CD4-positive, alpha-beta T cell treated with Interleukin-6 for 4 hours (primary cell): ENCODE measurements at places on chromosomes 3 and 15.

- no peak for DNase-seq
Measured at GRCh38 chr15:92001307-92001706, 147.8 kb downstream of the SLCO3A1 start.

GRCh38 chr3:112627419-112627818 is 13.5 kb downstream of the CCDC80 start:
- no peak for DNase-seq

DNA sequence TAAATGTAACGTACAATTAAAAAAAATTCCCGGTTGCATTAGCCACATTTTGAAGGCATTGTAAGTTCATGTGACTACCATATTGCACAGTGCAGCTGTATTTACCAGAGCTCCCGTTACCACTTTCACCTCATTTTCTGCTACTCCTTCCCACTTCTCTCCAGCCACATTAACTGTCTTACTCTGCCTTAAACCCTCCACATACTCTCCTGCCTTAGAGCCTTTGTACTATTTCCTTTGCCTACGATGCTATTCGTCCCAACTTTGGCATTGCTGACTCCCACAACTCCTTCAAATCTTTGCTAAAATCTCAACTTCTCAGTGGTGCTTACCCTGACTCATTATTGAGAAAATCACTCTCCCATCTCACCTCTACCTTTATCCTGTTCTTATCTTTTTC is 115.2 kb downstream of the CADM2 start:
- no peak for DNase-seq

GRCh38 chr3:50658831-50659230 is 15.9 kb upstream of the DOCK3 start:
- no peak for DNase-seq

GRCh38 chr3:59764171-59764570 is 714.3 kb upstream of the CFAP20DC start:
- no peak for DNase-seq

DNA sequence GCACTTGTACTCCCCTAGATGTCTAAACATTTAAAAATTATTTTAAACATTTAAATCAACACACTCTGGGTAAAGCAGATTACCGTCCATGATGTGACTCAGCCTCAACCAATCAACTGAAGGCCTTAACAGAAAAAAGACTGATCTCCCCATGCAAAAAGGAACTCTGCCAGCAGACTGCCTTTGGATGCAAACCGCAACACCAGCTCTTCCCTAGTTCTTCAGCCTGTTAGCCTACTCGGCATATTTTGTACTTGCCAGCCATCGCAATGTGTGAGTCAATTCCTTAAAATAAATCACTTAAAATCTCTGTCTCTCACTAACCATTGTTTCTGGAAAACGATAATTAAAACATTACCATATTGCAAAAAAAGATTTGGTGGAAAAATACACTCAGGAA is 375.9 kb downstream of the RSL24D1 start:
- DNase-seq = no peak

- DNase-seq = no peak
Measured at GRCh38 chr15:70702584-70702983, 60.8 kb downstream of the UACA start.

DNA sequence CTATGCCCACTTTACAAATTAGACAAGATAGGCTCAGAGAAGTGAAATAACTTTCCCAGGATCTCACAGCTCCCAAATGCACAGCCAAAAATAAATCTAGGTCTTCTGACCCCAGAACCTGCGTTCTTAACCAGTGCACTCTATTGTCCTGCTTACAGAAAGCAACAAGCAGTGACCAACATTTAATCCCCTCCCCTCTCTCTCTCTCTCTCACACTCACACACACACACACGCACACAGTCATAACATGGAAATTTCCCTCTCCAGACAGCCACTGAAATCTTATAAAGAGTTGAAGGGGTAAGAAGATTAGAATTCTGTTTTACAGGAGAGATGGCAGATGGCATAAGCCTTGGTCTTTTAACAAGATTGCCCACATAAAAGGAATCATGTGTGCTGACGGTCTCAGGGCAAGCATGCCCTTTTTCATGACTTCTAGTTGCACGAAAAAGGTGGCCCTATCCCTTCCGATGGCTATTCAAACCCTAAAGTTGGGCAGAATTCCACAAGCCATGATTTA is 29.4 kb downstream of the EOGT start:
- no peak for DNase-seq

DNA sequence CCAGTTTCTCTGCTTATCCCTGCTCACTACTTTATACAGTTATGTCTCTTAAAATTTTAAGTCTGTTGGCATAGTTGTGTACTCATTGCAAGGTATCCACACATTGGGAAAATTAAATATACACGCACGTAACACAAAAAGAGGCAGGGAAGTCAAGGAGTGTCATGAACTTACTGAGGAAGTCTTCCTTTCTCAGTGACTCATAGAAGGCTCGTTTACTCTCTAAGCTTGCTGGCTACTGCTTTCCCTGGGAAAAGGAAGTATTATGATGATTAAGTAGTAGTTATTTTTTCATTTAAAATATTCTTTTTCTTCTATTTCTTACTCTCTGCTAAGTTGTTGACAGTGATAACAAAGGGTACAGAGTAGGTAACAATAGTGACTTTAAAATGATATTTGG is 287.3 kb downstream of the UBE2E2 start:
- DNase-seq = no peak

GRCh38 chr3:156847752-156848448 is 21.7 kb downstream of the LEKR1 start:
- DNase-seq = no peak

DNA sequence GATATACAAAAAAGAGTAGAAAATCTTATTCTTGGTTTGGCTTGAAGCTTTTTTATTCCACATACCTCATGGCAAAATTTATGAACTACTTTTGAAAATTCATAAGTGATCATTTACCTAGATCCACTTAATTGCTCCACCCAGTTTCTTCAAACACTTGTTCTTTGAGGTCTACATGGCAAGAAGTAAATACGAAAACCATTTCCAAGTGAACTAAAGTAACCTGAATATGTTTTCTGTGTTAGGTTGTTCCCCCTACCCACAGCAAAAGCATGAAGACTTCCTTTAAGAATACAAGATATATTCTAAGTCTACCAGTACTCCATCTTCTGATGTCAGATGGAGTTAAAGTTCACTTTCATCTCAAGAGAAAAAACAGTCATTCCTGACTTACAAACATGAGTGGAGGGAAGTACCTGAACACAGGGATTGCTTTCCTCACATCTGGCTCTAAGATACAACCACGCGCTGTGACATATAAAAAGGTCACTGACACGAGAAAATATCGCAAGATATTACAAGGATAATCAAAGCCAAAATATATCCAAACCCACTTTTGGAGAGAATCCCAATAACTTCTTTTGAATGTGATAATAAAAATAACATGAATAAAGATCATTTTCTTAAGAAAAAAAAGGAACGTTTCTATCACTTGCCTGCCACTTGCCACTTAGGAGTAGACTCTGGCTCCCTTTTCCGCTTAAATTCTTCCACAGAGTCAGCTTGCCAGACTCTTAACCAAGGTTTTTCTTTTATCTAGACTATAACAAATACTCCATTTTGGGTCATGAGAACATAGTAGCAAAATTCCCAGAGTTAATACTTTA is 424.5 kb downstream of the TIGIT start:
- no peak for DNase-seq

GRCh38 chr3:133301731-133302130 is 98.1 kb upstream of the BFSP2 start:
- no peak for DNase-seq

GRCh38 chr15:76894174-76894573 is 11.0 kb downstream of the SCAPER start:
- no peak for DNase-seq
